ENCODE measurements at places on chromosomes 2 and 18.

DNA sequence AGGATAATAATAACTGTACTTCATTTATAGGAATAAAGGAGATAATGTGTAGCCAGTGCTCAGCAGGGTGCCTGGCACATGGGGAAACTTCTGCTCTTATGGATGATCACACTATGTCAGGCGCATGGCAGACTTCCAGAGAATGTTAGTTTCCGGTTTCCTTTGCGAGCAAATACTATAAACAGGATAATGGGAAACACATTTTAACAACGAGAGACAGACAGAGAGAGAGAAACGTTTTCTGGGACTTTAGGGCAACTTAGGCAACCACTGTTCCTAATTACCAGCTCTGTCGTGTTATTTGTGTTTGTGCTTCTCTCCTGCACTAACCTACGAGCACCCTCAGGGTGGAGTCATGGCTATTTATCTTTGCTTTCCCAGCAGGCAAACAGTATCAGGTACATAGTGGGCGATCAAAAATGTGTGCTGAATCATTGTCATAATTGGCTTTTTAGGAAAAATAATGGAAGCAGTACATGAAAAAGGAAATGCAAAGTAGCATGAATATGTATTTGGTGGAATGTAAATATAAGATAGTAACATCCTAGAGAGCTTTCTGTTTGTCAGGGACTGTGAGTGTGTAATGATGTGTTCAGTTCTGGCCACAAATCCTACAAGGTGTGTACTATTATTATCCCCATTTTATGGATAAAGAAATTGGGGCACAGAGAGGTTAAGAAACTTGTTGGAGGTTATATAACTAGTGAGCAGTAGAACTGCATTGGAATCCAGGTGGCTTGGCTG lies 36.8 kb upstream of the IGFBP2 start:
- H3K4me3 ChIP-seq, result no peak overlapping the region
- H3K4me1 ChIP-seq, result peaks cover 25% of the 10 kb centered on the region
- no peak for DNase-seq
- no peaks in the 10 kb centered on the region for H3K27me3 ChIP-seq
- no peak overlapping the region for H3K27ac ChIP-seq
- H3K36me3 ChIP-seq, result no peaks in the 10 kb centered on the region

DNA sequence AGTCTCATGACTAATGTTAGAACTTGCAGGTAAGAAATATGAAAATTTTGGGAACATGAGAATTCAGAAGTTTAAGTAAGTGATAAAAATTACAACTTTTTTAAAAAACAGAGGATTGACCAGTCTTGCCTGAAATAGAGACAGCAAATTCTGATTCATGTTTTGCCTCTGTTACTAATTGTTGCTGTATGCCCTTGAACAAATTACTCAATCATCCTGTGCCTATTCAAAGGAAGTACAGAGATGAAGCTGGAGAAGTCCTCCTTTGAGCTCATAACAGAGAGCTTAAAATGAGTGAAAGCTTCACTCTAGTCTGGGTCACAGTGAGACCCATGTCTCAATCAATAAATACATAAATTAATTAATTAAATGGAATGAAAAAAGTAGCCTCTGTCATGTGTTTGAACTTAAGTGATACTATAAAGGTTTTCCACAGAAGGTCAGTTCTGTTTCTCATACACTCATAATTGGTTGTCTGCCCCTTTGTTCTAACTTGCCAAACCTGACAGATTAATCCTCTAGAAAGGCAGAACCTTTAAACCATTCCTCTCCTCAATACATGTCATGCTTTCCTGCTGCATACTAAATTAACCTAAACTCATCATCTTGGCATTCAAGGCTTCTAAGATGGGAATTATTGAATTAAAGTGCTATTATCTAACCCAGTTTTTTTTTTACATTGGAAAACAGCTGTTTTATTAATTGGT lies 374.6 kb upstream of the LRATD1 start:
- no peaks in the 10 kb centered on the region for H3K36me3 ChIP-seq
- H3K4me1 ChIP-seq, result no peaks in the 10 kb centered on the region
- no peak overlapping the region for H3K27ac ChIP-seq
- no peaks in the 10 kb centered on the region for H3K27me3 ChIP-seq
- H3K4me3 ChIP-seq, result no peak overlapping the region

DNA sequence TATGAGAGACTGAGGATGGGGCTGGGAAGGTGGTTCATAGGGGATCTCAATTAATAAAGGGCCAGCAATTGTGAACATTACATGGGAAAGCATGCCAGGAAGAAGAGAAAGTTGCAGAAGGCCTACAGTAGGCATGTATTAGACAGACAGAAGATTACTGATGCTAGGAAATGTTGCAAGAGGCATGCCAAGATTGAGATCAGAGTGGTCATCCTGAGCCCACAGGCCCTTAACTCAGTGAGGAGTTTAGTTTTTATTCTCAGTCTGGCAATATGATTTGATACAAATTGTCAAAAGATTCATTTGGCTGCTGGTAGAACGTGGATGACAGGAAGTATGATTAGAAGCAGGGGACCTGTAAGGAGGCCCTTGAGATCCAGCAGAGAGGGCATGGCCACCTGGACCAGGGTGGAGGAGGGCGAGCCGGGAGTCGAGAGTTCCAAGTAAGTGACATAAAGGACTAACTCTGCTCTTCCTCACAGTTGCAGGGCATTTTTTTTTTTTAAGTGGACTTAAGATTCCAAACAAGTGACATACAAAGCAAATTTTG lies 54.9 kb downstream of the EPHA4 start:
- H3K4me3 ChIP-seq, result no peak overlapping the region
- H3K27me3 ChIP-seq, result no peaks in the 10 kb centered on the region
- H3K4me1 ChIP-seq, result peaks cover 27% of the 10 kb centered on the region
- DNase-seq, result no peak
- H3K36me3 ChIP-seq, result no peaks in the 10 kb centered on the region

DNA sequence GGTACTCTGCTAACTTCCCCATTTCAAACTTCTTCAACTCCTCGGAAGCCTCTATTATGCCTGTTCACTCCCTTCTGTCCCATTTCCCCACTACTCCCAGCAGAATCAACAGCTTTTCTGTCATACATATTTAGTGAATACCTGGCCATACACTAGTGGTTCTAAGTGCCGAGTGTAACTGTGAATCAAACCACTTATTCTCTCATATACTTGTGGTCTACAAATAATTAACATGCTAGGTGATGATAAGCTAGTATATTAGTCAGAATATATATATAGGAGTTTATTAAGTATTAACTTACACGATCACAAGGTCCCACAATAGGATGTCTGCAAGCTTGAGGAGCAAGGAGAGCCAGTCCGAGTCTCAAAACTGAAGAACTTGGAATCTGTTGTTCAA lies 150.7 kb downstream of the CCDC102B start:
- no peak for DNase-seq
- no peak overlapping the region for H3K4me3 ChIP-seq
- no peaks in the 10 kb centered on the region for H3K27me3 ChIP-seq
- H3K36me3 ChIP-seq, result no peaks in the 10 kb centered on the region
- H3K27ac ChIP-seq, result no peak overlapping the region
- H3K4me1 ChIP-seq, result peaks cover 11% of the 10 kb centered on the region

- H3K4me1 ChIP-seq, result no peaks in the 10 kb centered on the region
- no peak within 1 kb of the TSS for H3K4me3 ChIP-seq
- H3K36me3 ChIP-seq, result no peaks in the 10 kb centered on the region
- H3K27me3 ChIP-seq, result peaks cover 15% of the 10 kb centered on the region
- H3K27ac ChIP-seq, result no peak within 1 kb of the TSS
Measured at GRCh38 chr18:43277164-43277600, at the start of gene SYT4. Gene SYT4, minus strand, starts transcription at chr18:43277490. Its CDS starts 209 bp downstream, at chr18:43277281.

GRCh38 chr18:12769136-12769535 lies 66.3 kb downstream of the PSMG2 start:
- no peaks in the 10 kb centered on the region for H3K36me3 ChIP-seq
- no peak overlapping the region for H3K4me3 ChIP-seq
- no peak for DNase-seq
- no peak overlapping the region for H3K27ac ChIP-seq
- H3K4me1 ChIP-seq, result no peaks in the 10 kb centered on the region

DNA sequence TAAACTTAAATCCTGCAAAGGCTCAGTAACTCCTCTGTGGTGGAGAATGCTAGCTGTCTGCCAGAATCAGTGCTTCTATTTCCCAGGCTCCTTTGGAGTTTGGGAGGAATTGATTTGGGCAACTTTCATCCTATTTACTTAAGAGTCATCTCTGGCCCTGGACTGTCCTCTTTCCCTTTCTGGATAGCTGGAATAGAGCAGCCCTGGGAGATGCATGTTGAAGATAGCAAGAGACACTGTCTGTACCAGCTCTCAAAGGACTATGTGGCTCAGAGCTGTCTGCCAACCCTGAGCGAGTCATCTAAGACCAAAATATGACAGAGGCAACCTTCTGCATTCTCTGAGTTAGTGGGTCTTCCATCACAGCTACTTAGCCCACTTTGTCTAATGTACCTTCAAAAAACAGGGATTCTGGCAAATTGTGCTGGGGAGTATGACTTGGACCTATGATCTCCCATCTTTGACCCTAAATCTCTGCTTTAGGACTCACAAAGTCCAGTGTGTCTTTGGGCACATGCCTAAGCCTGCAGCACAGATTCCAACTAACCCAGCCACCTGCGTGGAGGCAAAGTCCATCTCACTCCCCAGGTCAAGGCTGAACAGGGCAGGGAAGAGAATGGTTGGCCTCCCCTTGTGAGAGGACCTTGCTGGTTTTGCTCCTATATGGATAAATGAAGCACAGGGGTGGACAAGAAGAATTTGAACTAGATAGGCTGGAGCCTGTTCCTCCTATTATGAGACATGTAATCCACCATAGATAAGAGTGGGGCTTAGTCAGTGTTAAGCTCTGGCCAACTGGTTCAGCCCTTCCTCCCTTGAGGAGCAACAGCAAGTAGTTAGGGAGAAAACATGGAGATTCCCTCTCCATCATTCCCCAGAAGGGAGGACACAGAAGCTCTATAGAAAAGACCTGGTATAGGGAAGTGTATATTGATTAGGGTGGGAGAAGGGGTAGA lies 99.1 kb upstream of the PELI1 start:
- H3K27me3 ChIP-seq, result no peaks in the 10 kb centered on the region
- H3K36me3 ChIP-seq, result no peaks in the 10 kb centered on the region
- H3K4me1 ChIP-seq, result peaks cover 5% of the 10 kb centered on the region
- no peak overlapping the region for H3K27ac ChIP-seq
- no peak for DNase-seq
- no peak overlapping the region for H3K4me3 ChIP-seq

DNA sequence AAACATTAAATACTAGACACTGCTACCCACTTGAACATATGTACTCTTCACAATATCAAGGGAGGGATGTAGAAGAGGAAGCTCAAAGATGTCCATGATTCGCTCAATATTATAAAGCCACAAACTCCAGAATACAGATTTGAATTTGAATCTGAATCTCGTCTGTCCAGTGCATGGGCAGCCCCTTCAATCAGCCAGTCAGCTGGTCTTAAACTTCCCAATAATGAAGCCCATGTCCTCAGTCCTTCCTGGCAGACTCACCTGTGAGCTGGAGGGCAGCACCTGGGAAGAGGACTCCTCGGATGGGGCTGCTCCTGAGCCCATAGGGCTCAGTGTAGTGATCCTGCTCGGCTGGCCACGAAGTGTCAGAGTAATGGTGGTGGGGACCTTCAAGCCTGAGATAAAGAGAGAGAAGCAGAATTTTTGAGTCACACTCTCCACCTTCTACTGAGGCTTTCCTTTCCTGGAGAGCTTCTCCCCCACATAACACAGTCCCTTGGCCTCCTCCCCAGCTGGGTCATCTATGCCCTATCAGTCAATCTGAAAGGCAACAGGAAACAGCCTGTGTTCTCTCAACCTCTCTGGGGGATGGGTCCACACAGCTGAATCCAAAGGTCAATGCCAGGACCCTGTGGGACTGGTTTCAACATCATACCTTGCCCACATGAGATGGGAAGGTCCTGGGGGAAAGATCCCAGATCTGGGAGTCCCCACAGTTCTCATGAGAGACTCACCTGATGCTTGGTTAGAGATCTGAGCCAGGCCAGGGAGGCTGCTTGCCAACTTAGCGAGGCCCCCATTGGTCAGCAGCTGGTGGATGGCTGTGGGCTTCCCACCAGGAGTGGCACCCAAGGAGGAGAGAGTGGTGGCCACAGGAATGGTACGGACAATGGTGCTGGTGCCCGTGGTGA lies 36.5 kb downstream of the KANSL3 start:
- no peak for DNase-seq
- no peak overlapping the region for H3K4me3 ChIP-seq
- H3K4me1 ChIP-seq, result no peaks in the 10 kb centered on the region
- H3K36me3 ChIP-seq, result peaks cover 100% of the 10 kb centered on the region
- H3K27me3 ChIP-seq, result no peaks in the 10 kb centered on the region
- H3K27ac ChIP-seq, result no peak overlapping the region

GRCh38 chr2:71611781-71612527 lies 158.6 kb downstream of the DYSF start:
- no peak for DNase-seq
- no peak overlapping the region for H3K4me3 ChIP-seq
- no peaks in the 10 kb centered on the region for H3K36me3 ChIP-seq
- H3K4me1 ChIP-seq, result peaks cover 25% of the 10 kb centered on the region
- H3K27me3 ChIP-seq, result no peaks in the 10 kb centered on the region
- peak overlapping the region; percentile 6 for H3K27ac ChIP-seq

- no peaks in the 10 kb centered on the region for H3K36me3 ChIP-seq
- H3K4me3 ChIP-seq, result no peak overlapping the region
- peaks cover 64% of the 10 kb centered on the region for H3K27me3 ChIP-seq
Measured at GRCh38 chr18:78873926-78874500, 105.6 kb upstream of the SALL3 start.

- H3K4me3 ChIP-seq, result no peak overlapping the region
- DNase-seq, result no peak
- H3K36me3 ChIP-seq, result no peaks in the 10 kb centered on the region
- peaks cover 88% of the 10 kb centered on the region for H3K27me3 ChIP-seq
Measured at GRCh38 chr18:78976765-78977636, 2.6 kb upstream of the SALL3 start.

GRCh38 chr2:17851731-17852585 lies 26.5 kb upstream of the KCNS3 start:
- no peak overlapping the region for H3K4me3 ChIP-seq
- peak; percentile 31 for DNase-seq
- no peaks in the 10 kb centered on the region for H3K27me3 ChIP-seq
- no peaks in the 10 kb centered on the region for H3K4me1 ChIP-seq
- no peak overlapping the region for H3K27ac ChIP-seq

DNA sequence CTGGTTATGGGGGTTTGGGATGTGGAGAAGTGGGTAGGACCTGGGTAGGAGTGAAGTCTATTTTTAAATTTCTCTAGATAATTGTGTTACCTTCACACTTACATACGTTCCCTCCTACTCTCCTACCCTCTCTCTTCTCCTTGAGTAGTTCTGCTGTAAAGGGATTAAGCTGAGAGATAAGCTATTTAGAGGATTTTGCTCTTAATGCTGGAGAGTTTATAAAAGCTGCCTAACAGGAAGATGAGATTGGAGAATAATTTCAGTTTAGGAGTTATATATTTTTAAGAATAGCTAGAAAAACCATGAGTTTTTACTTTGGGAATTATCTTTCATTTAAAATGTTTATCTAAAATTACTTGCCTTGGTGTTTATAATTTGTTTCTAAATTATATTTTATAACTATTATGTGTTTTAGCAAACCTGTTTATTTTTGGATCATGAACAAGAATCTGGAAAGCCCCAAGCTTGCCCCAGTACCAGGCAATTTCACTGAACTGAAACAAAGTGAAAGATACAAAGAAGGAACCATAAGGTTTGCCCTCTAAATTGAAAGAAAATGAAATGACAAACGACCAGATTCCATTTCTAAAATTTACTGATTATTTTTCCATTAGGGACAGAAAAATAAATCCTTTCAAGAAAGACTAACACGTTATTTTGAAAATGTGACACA lies 101.5 kb downstream of the ZNF532 start:
- no peak for DNase-seq
- H3K27ac ChIP-seq, result peak overlapping the region; percentile 29
- peaks cover 67% of the 10 kb centered on the region for H3K36me3 ChIP-seq
- no peaks in the 10 kb centered on the region for H3K27me3 ChIP-seq
- no peak overlapping the region for H3K4me3 ChIP-seq

- H3K4me3 ChIP-seq, result no peak overlapping the region
- no peak for DNase-seq
- H3K36me3 ChIP-seq, result no peaks in the 10 kb centered on the region
- H3K27me3 ChIP-seq, result peaks cover 7% of the 10 kb centered on the region
Measured at GRCh38 chr2:134021830-134022524, 231.9 kb upstream of the MGAT5 start.

All from heart right ventricle (tissue), 16 donors.